Panc1 (cell line): ENCODE measurements at places on chromosomes 4 and X.

- no peak for DNase-seq
These were observed 197.3 kb downstream of the CFAP299 start for GRCh38 chr4:80532674-80533333.

- no peak for DNase-seq
These were observed 185.3 kb upstream of the BCOR start for GRCh38 chrX:40282946-40283660.

- no peak for DNase-seq
These were observed 47.9 kb downstream of the TEX13B start for GRCh38 chrX:107934262-107934661.

GRCh38 chr4:186653969-186654368 lies 69.7 kb downstream of the FAT1 start:
- DNase-seq: no peak

DNA sequence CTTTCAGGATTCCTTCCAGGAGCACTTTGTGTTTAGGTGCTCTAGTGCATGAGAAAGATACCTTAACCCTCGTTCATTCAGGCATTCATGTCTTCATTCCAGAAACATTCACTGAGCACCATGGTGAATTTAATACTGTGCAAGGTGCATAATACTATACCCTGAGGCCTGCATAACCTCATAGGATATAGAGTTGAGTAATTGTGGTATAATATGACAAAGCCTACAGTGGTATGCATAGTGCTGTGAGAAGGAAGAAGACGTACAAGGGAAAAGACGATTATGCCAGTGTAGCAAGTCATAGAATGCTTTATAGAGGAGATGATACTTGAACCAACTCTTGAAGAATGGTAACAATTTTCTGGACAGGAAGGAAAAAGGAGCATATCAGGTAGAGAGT lies 34.3 kb downstream of the MTM1 start:
- no peak for DNase-seq

- DNase-seq: no peak
These were observed 54.7 kb downstream of the TMEM131L start for GRCh38 chr4:153520801-153521329.

GRCh38 chr4:3123181-3123671 lies 48.7 kb downstream of the HTT start:
- DNase-seq: no peak

DNA sequence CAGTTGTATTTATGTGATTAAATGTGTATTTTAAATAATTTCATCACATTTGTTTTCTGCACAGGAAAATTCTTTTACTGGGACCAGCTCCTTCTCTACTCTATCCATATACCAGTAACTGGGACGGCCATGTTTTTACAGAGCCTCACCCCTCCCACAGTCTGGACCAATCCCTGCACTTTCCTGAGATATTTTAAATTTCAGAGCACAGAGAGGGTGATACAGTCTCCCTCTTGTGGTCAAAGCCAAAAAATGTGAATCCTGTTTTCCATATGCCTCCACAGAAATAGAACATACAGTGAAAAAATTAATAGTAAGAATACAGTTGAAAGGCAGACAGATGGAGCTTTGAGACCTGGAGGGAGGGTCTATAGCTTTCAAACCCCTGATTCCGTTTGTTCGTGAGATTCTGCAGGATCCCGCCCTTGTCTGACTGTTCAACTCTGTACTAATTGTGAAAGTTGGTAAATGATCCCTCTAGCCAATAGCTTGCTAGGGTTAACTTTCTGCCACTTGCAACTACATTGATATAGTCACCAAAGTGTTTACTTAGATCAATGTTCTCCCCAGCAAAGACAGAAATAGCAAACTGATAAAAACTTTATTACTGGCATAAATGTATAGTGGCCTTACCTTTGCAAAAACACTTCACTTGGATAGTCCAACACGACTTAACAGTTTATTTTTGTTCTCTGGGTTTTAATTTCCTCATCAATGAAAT lies 172.2 kb downstream of the PPARGC1A start:
- no peak for DNase-seq

DNA sequence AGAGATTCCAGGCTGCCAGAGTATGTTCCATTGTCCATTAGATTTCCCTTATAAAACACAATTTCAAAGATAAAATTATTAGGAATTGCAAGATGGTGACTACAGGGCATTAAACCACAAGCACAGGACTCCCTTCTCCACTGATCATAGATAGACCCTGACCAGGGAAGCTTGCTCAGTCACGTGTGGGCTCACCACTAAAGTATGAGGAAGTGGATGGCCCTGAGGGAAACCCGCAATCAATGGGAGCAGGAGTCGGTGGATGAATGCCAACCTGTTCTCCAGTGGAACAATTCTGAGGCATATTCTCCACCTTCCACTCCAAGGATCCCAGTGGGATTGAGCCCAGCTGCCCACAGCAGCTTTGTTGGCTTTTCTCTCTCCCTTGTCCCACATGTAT lies 515.7 kb downstream of the BCOR start:
- DNase-seq: no peak

DNA sequence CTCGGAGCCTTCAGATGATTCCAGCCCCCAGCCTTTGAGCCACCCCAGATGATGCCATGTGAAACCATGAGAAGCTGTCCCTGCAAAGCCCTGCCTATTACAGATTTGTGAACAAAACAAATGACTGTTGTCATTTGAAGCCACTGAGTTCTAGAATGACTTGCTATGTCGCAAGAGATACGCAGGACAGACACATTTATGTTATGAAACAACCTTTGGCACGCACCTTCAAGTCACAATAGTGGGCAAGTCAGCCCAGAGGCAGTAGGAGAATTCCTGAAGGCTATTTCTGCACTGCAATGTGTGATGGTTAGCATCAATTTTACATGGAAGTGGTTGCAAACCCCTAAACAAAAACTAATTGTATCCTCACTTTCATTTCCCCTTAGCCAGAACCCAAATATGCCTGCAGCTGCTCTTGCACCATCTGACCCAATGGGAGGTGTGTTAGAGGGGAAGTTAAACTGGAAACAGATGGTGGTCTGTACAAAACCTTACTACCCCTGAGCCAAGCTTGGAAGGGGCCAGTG lies 174.4 kb upstream of the ATP6AP2 start:
- DNase-seq: no peak

- no peak for DNase-seq
These were observed 942.2 kb downstream of the TRAM1L1 start for GRCh38 chr4:116143198-116143597.

DNA sequence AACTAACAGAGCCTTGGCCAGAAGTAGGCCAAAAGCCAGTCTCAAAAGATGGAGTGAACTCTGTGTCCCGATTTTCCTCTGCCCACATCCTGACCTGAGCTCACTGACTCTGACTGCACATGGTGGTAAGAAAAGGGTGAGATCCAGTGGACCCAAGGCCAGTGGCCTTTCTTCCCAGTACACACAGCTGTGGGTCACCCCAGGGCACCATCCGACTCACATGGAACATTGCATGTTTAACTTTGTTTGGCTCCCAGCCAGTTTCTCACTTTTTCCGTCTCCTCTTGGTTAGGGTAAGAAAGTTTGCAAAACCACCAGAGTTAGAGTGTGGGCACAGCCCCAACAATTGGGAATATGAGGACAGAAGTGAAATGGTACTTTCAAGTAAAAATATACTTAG lies 69.8 kb downstream of the GAB1 start:
- DNase-seq: no peak

DNA sequence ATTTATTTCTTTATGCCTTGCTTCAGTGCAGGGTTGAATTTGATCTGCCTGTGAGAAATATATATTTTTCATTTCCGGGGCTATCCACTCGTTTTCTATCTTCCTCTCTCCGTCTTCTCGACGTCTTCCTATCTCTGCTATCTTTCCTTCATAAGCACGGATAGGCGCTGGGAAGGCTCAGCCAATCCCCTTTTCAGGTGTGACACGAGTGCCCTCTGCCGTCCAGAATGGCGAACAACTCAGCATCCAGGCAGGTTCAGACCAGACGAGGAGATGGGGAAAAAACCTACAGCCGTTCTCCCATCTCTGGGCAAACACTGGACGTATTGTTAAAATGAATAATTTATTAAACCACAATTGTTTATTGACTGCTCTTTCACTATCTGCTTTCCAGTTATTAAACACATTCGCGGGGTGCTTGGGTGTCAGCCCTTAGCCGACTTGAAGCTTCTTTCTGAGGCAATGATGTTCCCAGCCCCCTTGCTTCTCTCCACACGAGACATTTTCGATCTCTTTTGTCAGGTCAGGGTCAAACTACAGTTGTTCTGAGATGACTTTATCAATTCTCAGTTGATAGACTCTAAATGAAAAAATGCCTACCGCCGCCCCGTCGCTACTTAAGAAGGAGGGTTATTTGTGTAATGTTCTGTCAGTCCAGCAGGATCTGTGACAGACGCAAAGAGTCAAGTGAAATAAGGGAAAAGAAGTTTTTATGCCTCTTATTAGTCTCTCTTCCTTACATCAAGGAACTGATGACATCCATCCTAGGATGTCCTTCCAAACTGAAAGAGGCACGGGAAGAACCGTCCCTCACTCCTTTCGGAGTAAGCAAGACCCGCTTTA lies 96.3 kb upstream of the NOCT start:
- no peak for DNase-seq

DNA sequence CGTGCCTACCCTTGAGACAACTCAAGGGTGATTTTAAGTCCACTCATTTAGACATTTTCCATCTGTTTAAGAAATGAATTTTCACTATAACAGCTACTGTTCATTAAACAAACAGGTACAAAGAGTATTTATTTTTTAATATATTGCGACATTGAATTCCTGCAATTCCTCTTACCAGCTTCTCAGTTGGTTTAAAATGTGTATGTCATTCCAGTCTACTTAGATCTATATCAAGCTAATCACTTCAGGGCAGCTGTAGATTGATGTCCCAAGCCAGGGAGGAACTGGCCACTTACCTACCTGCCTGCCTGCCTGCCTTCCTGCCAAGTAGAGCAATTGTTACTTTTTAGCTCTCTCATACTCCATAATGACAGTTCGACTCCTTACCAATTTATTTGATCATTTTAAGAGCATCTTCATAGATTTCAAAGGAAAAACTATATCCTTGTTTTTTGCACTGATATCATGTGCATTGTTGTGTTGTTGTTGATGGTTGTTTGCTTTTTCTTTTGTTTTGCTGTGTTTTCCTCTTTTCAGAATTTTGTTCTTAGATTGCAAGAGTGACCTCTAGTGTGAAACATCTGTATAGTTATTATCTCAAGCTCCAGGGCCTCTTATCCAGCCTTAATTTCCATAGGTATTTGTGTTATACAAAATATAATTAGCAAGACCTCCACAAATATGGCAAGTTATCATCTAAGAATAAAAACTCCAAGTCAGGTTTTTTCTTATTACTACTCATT lies 120.9 kb upstream of the NRK start:
- no peak for DNase-seq

DNA sequence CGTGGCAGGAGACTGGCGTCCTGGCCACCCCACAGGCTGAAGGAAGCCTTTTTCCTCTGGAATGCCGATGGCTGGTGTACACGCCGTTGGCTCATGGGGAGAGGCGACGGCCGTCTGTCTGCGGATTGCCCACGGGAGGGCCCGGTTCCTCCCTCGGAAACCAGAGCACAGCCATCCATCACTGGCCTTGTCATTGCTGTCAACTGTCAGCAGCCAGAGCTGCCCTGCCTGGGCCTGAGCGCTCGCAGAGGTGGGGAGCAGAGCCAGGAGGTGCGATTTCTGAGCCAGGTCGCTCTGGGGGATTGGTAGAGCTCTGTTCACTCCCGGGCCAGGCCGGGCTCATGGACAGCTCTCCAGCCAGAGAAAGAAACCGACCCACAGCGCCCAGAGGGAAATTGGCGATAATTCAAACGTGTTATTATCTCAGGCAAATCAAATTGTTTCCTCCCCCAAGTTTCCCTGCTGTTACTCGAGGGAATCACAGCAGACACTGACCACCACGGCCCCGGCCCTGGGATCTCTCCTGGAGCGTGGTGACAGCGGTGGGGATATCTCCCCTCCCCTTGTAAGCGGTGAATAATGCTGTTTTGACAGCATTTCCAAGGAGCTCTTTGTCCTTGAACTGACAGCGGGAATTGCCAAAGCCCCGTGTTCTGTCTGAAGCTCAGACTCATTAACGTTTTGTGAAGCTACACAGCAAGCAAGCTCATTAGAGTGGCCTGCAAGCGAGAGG lies 220.9 kb upstream of the PSAPL1 start:
- no peak for DNase-seq

GRCh38 chr4:113772319-113772718 lies 10.8 kb upstream of the CAMK2D start:
- DNase-seq: no peak

- DNase-seq: no peak
These were observed 1715.2 kb upstream of the TENM3 start for GRCh38 chr4:180528003-180528402.

GRCh38 chr4:102735582-102735981 lies 25.2 kb downstream of the MANBA start:
- no peak for DNase-seq

DNA sequence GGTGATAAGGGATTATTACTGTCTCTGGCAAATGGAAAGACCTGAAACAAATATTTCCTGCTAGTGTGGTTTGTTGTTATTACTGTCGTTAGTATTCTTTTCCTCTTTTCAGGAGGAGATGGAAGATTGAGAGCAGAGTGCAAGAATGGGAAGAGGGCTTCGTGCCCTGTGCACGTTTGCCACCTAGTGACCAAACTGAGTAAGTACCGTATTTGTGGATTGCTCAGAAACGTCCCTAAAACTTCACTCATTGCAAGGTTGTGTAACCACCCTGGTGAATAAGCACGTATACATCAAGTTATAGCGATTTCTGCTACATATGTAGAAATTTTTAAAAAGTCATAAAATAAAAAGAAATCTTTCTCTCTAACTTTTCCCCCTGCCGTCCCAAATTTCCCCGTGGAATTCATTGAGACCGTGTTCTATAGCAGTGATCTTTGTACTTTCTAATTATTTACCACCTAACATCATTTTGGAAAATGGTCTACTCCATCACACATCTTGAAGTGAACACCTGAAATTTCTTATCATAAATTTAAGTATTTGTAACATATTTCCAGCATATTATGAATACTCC lies 24.3 kb downstream of the LINC00632 start:
- DNase-seq: peak; percentile 55

GRCh38 chr4:98639523-98639922 lies 18.9 kb downstream of the TSPAN5 start:
- DNase-seq: no peak

DNA sequence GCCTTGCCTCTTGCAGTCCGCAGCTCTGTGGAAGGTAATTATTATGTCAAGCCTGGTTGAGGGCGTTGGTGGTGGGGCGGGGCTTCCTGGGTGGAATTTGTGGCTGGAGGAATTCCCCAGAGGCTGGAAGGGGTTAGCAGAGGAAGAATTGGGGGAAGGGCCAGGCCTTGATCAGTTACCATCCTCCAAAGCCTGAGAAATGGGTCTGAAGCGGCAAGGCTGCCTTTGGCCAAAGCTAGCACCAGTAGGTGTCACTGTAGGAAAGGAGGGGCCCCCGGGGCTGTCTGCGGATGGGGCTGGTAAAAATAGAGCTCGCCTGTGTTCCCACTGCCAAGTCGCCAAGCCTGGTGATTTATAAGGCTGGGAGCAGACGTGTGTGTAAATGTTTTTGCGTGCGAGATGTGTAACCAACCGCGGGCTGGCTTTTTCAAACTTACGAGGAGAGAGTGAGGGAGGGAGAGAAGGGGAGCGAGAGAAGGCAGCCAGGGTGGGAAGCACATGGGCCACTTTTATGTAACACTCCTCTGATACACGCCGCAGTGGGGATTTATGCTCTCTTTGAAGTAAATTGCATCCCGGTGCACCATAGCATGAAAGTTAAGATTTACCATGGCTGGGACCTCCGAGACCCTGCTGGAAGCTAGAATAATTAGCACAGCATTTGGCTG lies 367.0 kb downstream of the BCOR start:
- DNase-seq: no peak
